ENCODE measurements at places on chromosomes 2 and 18.

GRCh38 chr2:134136731-134137130 lies 117.1 kb upstream of the MGAT5 start:
- DNase-seq = no peak

DNA sequence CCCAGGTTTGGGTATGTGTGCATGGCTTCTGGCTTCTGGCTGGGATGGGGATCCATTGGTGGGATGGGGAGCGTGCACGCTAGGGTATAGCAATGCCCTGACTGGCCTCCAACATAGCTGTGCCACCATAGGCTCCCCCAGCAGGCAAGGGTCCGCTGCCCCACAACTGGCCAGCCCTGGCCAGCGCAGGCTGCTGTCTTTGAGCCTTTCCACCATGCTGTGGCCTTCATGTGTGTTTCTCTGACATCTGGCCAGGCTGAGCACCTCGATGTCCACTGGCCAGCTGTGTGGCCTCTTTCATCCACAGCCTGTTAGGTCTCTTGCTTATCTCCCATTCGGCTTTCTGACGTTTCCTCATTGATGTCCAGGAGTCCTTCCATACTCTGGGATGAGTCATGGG lies 231.3 kb downstream of the NDUFA10 start:
- no peak for DNase-seq

DNA sequence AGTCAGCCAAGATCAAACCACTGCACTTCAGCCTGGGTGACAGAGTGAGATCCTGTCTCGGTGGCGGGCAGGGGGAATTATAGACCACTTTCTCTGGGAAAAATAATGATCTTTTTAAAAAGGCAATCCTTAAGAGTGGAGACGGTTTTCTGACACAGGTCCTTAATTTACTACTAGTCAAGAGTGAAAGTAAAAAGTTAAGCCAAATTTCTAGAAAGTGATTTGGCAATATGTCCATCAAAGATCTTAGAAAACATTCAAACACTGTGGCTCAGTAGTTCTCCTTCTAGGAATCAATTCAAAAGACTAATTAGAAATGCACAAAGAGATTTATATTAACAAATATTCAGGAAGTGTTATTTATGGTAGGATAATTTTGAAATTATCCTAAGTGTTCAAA lies 148.5 kb upstream of the DNMT3A start:
- no peak for DNase-seq

DNA sequence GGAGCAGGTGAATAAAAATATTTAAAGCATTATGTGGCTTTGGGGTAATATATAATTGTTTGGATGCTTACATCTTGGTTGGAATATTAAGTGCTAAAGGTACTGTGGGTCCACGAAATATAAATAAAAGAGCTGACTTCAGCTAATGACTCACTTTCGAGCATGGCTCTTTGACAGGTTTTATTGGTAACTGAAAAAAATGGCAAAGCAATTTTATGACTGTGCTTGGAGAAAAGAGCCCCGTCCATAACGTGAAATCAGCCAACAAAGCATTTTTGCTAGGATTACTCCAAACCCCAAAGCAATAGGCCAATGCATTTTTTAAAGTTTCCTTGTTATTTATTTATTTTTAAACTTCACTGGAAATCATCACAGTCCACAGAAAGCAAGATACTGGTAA lies 397.2 kb upstream of the CDH19 start:
- no peak for DNase-seq

GRCh38 chr2:2325516-2325915 lies 5.6 kb downstream of the MYT1L start:
- DNase-seq = no peak
